ENCODE measurements at places on chromosomes 3 and 15. TPM values are rescaled to one million over a fixed set of nuclear protein-coding genes. Genes with fewer than 3 reads are reported as not detected.

Gene KAT2B
- total RNA-seq, result 28.2 TPM

Gene BOC
- 8.6 TPM for total RNA-seq

Gene DCUN1D1
- 36.8 TPM for total RNA-seq

Gene LRRK1
- total RNA-seq, result 47.1 TPM

Gene GCNT3
- total RNA-seq, result 1.1 TPM

Gene EEFSEC
- total RNA-seq, result 38.8 TPM

Gene PTH1R
- total RNA-seq, result 19.0 TPM

Gene NAALADL2
- 4.4 TPM for total RNA-seq

Gene FANCD2
- total RNA-seq, result 3.5 TPM

Gene AMIGO3
- 3.1 TPM for total RNA-seq

Gene PLXNB1
- total RNA-seq, result 234 TPM

Gene TRIM42
- total RNA-seq, result not detected

Gene C3orf22
- not detected for total RNA-seq

Gene TM2D3
- 60.2 TPM for total RNA-seq
